ENCODE measurements at places on chromosomes 1 and 21.

DNA sequence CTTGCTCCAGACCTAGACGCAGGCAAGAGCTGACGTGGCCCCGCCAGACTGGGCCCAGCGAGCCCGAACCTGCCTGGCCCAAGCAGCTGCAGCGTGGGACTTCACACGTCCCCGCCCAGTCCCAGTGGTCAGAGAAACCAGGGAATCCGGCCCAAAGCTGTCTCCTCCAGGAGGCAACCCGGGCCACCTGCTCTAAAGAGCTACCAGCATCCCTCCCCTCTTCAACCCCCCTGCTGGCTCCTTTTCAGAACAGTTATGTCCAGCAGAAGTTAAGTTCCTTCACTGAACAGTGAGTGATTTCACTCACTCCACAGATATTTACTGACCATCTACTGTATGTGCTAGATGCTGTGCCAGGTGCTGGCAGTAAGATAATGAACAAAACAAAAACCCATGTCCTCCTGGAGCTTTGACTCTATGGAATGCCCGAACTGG, 2.1 kb upstream of the EFNA1 start:
- DNase-seq = no peak

DNA sequence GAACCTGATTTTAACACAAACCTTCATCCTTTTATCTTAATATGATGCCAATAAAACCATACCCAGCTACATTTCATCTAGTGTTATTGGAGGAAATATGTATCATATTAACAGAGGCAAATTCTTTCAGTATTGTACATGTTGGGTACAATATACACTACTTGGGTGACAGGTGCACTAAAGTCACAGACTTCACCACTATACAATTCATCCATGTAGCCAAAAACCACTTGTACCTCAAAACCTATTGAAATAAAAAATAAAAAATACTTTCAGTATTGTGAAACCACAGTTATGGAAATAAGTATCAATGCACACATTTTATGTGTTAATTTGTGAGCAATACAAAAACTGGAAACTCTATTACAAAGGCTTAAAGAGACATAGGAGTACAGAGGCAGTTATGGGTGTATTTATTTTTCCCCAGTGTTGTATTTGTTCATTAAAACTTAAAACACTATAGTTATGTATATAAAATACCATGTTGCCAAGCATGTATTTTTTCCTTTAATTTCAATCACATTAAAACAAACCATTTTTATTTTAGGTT, 25.1 kb upstream of the GPR88 start:
- no peak for DNase-seq

GRCh38 chr1:176241385-176242015, 34.4 kb upstream of the COP1 start:
- no peak for DNase-seq

DNA sequence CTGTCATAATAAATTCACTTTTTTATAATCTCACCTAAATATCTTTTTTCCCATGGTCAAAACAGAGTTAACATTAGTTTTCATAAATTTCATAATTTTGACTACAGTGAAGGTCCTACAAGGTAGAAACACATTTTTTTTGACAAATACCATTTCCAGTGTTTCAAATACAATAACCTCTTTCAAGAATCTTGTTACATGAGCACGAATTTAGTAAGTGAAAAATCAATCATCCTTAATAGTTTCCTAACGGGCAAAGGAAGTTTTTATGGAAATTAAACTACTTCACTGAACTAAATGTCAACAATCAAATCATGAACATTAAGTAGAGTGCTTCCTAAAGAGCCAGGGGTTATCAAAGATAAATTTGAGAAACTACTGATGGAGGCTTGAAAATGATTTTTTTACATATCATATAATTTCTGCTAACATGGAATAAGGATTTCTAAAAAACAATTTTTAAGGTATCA, 35.4 kb downstream of the ABL2 start:
- no peak for DNase-seq

GRCh38 chr1:27427816-27428315, 35.4 kb downstream of the GPR3 start:
- no peak for DNase-seq

DNA sequence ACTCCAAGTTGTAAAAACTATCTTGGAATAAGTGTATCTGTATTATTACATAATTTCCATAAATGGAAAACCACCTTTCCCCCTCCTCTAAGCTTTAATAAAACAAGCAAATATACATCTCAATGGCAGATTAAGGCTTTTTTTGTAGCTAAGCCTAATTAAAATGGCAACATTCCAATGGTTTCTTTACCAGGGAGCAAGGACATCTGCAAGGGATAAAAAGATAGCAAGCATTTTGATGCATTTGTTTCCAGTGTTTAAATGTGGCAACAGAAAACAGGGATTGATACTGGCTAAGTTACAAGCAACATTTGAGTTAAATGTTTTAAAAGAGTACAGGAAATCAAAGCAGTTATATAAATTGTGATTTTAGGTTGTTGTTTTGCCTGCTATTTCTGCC, 1012.7 kb downstream of the ADGRL2 start:
- no peak for DNase-seq

- no peak for DNase-seq
Measured at GRCh38 chr21:28212061-28212460, 780.6 kb downstream of the LTN1 start.
